Cardiac fibroblast (primary cell): ENCODE measurements at places on chromosomes 6 and 20.
A peak's percentile ranks its signal among the peaks of the same experiment; 100 is the strongest.

DNA sequence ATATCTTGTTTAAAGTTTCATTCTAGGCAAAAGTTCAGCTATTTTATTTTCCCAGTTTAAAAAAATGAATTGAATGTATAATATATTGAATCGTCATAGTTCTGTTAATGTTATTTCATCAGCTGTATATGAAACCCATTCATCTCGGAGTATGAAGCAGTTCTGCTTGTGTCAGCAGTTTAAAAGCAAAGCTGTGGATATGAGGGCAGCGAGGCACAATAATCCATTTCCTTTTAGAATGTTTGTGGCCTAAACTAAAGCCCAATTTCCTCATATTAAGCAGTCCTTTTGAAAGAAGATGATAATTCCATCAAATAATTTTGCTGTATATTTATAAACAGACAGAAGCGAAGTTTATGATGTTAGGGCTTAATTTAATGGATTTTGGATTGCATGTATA lies 300.1 kb downstream of the SAMD5 start:
- no peak for DNase-seq

- no peak for DNase-seq
Measured at GRCh38 chr20:58466729-58467571, 48.2 kb downstream of the APCDD1L start.

- DNase-seq = no peak
Measured at GRCh38 chr6:117272032-117272866, 6.9 kb downstream of the VGLL2 start.

GRCh38 chr6:158622545-158623190 lies 21.9 kb downstream of the DYNLT1 start:
- DNase-seq = no peak

GRCh38 chr6:37449984-37450383 lies 17.0 kb downstream of the CMTR1 start:
- DNase-seq = no peak

DNA sequence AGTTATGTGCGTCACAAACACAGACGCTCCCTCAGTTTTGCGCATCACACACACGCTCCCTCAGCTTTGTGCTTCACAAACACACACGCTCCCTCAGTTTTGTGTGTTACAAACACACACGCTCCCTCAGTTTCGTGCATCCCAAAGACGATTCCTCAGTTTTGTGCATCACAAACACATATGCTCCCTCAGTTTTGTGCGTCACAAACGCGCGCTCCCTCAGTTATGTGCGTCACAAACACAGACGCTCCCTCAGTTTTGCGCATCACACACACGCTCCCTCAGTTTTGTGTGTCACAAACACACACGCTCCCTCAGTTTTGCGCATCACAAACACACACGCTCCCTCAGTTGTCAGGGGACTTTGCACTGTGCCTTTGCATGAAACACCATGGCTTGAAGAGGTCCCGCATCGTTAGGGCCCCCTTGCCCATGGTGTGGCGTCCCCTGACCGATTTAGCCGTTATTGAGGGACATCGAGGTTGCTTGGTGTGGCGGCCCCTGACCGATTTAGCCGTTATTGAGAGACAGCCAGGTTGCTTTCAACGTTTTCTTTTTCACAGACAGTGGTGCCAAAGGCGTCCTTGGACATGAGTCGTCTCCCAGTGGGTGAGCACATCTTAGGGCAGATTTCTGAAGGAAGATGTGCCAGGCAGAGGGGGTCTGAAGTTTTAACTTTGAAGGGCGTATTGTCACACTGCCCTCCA lies 28.1 kb upstream of the MYT1 start:
- no peak for DNase-seq

GRCh38 chr20:10250902-10251301 lies 32.3 kb downstream of the SNAP25 start:
- DNase-seq = no peak

DNA sequence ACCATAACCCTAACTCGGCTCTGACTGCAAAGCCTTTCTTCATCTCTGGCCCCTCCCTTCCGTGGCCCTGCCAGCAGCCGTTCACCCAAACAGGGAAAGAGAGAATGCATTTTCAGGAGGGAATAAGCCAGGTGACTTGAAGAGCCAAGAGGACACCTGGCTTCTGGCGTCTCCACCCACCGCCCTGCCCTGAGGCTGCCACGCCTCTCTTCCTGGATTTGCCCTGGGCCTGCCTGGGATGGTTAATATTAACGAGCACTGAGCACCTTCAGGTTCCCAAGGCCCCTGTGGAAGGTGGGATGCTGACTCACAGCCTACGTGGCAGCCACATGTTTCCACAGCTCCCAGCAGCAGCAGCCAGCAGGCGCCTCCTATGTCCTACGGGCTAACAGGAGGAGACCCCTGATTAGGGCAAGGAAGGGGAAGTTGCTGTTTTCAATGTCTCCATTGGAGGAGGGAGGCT lies 138.0 kb upstream of the RREB1 start:
- DNase-seq = no peak

GRCh38 chr6:85685713-85686112 lies 43.0 kb upstream of the SYNCRIP start:
- DNase-seq = no peak

DNA sequence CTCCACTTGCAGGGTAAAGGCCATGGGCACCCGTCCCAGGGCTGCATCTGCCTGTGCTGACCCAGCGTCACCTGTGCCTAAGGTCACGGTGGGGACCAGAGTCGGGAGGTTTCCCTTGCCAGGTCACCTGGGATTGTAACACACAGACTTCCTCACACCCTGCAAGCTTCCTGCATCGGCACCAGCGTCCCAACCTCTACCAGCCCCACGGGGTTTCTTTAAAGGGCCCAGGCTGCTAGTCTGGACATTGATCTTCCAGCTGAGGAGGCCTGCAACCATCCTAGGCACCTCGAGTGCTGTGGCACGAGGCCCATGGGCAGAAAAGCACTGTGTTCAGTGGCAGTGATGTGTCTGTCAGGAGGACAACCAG lies 12.6 kb downstream of the ACSS1 start:
- DNase-seq = no peak

GRCh38 chr20:57656252-57656820 lies 36.1 kb upstream of the ZBP1 start:
- no peak for DNase-seq

GRCh38 chr6:43910638-43911353 lies 140.8 kb downstream of the VEGFA start:
- DNase-seq = peak; percentile 78

DNA sequence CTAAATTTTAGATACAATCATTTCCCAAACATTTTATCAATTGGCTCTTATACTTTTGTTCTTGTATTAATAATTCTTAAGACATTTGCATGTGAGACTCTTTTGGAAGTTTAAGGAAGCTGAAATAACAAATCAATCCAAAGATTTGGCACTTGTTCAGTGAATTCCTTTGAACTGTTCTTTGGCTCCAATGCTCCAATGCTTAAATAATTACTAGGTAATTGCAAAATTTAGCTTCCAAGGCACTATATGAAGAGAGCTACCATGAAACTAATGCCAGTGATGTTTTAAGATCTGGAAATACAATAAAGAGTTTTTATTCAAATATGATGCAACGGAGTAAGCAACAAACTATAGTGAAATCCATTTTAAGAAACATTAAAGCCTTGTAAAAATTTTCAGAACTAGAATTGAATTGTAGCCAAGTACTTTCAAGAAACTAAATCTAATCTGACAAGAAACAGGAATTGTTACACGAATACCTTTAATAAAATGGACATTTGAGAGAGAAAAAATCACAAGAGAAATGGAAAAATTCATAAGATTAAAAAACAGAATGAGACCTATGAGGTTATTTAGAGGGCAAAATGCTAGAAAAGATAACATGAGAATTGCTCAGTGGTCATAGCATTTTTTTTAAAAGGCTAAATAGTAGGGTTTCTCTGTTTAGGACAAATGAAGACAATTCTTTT lies 43.6 kb upstream of the SMLR1 start:
- no peak for DNase-seq

DNA sequence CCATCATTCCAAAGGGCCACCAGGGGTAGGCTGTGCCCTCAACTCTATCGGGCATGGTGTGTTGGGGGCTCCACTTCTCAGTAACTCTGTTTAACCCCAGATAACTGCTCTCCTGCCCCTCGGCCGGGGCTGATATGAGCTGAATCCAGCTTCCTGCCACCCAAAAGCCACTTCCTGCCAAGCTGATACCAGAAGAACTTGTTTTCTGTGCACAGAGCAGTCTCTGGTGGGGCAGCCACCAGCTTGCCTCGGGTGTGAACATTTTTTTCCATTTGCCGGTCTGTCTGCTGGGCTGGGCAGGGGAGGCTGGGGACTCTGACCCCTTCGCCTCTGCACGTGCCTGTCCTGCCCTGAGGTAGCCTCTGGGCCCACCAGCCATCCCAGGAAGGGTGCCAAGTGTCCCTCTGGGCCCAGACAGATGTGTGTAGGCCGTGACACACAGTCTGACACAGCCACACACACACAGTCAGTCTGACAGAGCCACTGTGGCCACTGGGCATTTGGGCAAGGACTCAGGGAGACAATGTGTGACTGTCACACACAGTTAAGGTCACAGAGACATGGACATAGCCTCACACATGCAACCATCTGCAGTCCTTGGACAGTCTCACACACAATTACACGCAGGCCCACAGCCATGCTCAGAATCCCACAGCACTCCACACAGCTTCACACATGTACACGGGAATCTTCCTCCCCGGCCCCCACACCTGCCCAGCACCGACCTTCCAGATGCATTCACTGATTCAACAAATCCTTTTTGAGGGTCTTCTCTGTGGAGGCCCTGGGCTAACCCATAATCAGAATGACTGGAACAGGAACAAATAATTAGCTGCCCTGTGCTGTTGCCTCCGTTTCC lies 45.1 kb downstream of the NOL4L start:
- DNase-seq = no peak

- peak; percentile 59 for DNase-seq
Measured at GRCh38 chr6:159951772-159952171, 17.1 kb upstream of the IGF2R start.

DNA sequence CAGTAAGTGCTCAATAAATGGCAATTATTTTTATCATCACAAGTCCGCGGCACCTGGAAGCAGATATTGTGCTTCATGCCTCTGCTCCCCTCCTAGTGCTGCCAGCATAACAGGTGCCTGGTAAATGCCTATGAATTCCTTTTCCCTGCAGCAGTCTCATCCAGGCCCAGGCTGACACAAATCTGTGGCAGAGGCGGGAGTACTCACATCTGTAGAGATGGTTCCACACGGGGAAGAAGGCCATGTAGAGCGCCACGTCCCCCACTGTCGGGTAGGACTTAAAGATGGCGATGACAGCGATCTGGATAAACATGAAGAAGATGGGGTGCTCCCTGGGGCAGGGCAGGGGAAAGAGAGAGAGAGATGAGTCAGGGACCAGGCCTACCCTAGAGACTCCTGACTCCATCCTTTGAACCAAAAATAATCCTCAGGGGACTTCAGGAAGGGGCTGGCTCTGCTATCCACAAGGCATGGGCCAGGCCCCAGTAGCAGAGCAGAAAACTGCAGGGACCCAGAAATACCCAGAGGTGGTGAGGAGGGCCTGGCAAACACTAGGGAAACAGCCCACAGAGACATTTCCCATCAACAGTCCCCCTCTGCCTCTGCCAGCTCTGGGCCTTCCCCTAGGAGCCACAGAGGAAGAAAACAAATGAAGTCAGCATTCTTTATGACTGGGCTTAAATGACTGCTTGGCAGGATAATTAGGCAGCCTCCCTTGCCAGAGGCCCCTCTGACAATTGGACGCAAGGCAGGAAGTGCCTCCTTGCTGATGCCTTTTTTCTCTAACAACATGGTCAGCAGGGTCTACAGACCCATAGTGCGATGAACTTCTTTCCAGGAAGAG lies 23.0 kb downstream of the MAP1LC3A start:
- DNase-seq = peak; percentile 89

- peak; percentile 34 for DNase-seq
Measured at GRCh38 chr6:3835055-3835731, 14.0 kb upstream of the FAM50B start.

GRCh38 chr6:143397227-143398222 lies 53.0 kb downstream of the ADAT2 start:
- peak; percentile 90 for DNase-seq

- DNase-seq = no peak
Measured at GRCh38 chr6:13030396-13030795, 297.9 kb downstream of the TBC1D7 start.

DNA sequence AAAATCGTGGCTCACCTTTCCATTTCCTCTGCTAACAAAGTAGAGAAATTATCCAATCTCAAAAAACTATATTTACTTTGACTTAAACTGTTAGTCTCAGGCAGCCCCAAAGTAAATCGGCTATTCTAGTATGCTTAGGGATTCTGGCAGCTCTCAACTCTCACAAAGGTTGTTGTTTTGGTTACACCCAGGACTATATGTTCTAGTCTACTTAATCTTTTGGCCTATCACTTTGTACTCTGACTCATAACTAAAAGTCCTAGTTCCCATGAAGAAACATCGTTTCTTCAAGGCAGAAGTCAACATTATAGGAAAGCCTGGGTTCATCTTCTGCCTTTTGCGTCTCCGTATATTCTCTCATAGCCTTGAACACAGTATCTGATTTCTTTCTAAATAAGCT lies 42.3 kb downstream of the MYLK4 start:
- DNase-seq = peak; percentile 79

DNA sequence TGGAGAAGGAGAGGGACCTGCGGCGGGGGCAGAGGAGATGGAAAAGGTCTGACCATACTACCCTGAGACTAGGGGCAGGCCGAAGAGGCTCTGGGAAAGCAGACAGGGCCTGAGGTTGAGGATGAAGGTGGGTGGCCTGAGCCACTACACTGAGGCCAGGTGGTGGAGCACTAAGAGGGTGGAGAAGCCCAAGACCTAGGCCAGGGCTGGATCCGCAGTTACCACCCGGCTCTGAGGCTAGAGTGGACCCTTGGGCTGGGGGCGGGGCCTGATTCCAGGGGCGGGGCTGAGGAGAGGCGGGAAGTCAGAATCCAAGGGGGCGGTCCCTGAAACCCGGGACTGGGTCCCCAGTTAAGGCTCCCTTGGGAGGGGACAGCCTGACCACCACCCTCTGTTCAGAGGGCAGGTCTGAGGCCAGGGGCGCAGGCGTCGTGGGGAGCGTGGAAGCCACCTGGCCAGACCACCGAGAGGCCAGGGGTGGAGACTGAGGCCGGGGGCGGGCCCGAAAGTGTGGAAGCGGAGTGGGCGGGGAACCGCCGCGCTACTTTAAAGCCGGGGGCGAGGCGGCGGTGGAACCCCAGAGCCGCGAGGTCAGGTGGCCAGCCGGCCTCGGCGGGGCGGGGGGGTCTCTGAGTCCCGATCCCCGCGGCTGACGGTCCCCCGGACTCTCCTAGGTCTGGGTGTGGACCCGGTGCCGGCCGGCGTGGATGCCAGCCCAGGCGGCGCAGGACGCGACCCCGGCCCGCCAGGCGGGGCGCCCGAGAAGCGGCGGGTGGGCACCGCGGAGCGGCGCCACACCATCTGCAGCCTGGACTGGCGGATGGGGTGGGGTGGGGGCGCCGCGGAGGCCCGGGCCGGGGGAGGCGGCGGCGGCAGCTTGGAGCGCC lies 8.3 kb downstream of the CCM2L start:
- no peak for DNase-seq

GRCh38 chr6:79196912-79197311 lies 37.6 kb downstream of the HMGN3 start:
- no peak for DNase-seq

- DNase-seq = peak; percentile 28
Measured at GRCh38 chr6:25169553-25169952, 109.6 kb upstream of the CARMIL1 start.

GRCh38 chr20:3739054-3739925 lies 6.8 kb downstream of the HSPA12B start:
- no peak for DNase-seq

- no peak for DNase-seq
Measured at GRCh38 chr20:18832546-18833200, 19.1 kb downstream of the SCP2D1 start.

- DNase-seq = peak; percentile 53
Measured at GRCh38 chr6:56649053-56649769, 6.5 kb upstream of the DST start.

- DNase-seq = peak; percentile 24
Measured at GRCh38 chr6:135323202-135323668, 142.1 kb downstream of the MYB start.
